ENCODE measurements at places on chromosomes 16 and 17.
A peak's percentile ranks its signal among the peaks of the same experiment; 100 is the strongest.

- DNase-seq: no peak
These were observed 87.8 kb downstream of the MARCHF10 start for GRCh38 chr17:62720126-62720850.

- DNase-seq: no peak
These were observed 26.4 kb downstream of the DUS2 start for GRCh38 chr16:68049449-68049848.

DNA sequence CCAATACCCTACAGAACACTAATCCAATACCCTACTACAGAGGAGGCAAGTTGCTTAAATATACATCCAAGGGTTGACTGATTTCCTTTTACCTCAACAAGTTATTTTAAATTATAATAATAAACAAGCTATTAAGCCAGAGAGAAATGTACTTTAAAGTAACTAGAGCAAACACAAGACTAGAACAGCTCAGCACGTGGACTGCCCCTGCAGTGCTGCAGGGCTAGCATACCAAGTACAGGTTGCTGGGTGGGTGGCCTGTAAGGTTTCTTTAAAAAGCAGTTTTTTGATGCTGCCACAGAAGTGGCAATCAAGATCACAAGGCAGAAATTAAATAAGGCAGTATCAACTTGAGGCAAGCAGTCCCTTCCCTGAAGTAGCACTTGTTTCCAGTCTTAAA, 63.5 kb downstream of the PARN start:
- no peak for DNase-seq

- DNase-seq: no peak
These were observed 150.8 kb downstream of the SNX11 start for GRCh38 chr17:48258331-48258730.

- no peak for DNase-seq
These were observed 221.3 kb downstream of the C16orf78 start for GRCh38 chr16:49594685-49595498.

- no peak for DNase-seq
These were observed 89.2 kb downstream of the ABR start for GRCh38 chr17:1090465-1091189.

- no peak for DNase-seq
These were observed 7.1 kb downstream of the BCAR1 start for GRCh38 chr16:75244225-75244809.

DNA sequence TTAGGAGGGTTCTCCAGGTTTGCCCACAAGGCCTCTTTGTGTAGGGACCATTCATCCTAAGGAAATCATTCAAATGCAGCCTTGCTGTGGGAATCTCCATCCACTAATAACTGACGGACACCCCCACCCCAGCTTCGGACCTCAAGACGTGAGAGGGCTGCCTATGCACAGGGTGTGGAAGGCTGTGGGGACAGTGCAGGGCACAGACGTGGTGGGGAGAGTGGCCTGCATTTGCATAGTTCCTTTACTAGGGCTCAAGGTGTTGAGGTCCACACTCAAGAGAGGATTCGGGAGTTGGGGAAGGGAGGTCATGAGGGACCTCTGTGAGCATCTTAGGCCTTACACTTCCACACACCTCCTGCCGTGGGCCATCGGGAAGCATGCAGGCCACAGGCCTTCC, 9.8 kb downstream of the DUSP3 start:
- DNase-seq: no peak

GRCh38 chr16:55513616-55514015, 4.7 kb downstream of the LPCAT2 start:
- no peak for DNase-seq

DNA sequence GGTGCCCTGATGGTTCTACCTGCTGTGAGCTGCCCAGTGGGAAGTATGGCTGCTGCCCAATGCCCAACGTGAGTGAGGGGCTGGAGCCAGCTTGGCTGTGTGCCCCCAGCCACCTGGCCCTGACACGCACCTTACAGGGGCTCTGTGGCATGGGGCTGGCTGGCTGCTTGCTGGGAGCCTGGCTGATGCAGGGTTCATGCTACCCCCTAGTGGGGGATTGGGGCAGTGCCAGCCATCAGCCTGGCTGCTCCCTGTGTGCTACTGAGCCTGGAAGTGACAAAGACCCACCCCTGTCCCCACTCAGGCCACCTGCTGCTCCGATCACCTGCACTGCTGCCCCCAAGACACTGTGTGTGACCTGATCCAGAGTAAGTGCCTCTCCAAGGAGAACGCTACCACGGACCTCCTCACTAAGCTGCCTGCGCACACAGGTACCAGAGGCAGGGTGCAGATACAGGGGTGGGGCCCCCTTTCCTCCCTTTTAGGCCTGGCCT, 5.7 kb downstream of the GRN start:
- DNase-seq: peak; percentile 80

- no peak for DNase-seq
These were observed 12.9 kb downstream of the MILR1 start for GRCh38 chr17:64461788-64462187.

- no peak for DNase-seq
These were observed 22.8 kb upstream of the ITPRIPL2 start for GRCh38 chr16:19090916-19091315.

- no peak for DNase-seq
These were observed 480.0 kb downstream of the PMP22 start for GRCh38 chr17:14784997-14785696.

DNA sequence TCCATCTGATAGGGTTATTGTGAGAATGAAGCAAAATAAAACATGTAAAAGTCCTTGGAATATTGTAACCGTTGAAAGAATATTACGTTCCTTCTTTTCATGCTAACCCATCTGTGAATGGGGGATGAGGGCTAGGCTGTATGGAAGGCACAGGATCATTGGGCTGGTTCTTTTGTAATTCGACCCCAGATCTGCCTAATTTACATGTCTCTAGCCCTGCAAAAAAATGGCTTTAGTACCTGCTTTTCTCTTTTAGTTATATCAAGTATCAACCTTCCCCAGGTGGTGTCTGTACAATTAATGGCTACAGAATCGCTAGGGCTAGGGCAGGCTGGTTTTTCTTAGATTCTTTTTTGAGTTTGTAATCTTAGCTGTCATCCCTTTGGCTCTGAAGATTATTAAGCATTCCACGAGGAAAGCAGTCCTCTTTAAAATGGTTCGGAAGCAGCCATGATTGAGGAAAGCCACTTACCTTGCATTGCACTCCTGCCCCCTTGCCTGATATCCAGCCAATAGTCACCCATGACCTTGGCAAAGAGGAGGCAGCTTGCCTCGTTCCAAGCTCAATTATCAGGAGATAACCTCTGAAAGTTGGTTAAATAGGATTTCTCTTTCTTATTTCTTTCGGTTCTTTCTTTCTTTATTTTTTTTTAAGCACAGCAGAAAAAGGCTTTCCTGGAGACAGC, 153.9 kb upstream of the ZKSCAN2 start:
- DNase-seq: no peak

DNA sequence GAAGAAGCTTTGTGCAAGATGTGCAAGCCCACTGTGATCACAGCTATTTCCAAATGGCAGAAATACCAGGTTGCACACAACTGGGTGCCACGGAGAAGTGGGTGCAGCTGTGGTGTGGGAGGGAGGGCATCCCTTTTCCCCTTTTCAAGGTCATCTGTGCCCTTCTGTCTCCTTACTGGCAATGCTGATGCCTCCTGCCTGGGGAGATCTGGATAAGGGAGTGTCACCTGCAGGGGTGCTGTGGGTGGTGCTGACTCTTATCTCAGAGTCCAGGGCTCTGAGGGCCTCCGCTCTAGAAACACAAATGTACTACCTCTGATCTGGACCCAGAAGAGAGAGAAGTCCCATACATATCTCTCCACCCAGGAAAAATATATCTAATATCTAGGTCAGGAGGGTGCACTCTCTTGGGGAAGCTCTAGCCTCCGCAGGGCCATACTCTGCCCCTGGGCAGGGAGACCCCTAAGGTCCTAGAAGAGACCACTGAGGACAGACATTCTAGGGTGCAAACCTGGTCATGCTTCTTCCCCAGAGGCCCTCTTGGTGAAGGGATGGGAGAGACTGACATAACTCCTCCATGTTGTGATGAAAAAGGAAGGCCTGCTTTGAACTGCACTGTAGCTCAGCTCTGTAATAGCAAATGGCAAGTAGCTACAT, 18.5 kb downstream of the NPRL3 start:
- no peak for DNase-seq

DNA sequence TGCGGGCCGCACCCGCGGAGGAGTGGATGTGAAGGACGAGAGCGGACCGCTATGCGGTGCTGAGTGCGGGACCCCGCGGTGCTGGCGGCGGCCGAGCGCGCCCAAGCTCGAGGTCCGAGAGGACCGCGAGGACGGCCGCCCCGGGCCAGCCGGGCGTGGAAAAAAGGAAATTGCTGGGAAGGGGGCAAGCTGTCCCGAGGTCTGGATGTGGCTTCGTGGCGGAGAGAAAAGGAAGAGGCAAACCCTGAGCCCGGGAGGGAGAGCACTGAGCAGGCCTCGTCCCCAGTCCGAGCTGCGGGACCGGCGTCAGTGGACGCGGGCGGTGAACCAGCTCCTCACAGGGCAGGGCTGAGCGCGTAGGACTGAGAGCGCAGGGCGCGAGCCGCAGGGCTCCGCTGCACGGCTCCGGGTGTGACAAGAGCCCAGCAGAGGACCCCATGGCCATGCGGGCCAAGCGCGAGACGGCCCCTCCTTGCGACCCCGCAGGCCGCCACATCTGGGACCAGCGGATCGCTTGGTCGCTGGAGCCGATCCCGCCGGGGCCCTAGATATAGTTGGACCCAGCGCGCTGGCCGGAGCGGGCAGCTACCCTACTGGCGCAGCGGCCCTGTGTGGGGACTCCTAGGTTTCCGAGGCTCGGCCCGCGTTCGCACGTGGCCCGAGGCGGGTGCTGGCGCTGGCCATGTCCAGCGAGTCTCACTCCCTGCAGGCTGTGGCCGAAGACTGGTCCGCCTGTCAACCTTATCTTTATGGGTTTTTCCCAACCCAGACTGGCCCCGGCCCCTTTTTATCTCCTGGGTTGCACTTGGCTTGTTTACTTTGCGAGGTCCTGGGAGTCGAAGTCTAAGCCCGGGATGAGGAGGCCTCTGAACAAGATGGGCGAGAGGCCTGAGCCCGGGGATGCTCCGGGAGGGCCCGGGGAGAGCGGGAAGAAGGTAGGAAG, 2.4 kb downstream of the TBX4 start:
- DNase-seq: no peak

GRCh38 chr17:47744168-47745036, 11.4 kb downstream of the TBX21 start:
- no peak for DNase-seq

GRCh38 chr17:54680410-54680809, 220.2 kb upstream of the TOM1L1 start:
- DNase-seq: no peak

DNA sequence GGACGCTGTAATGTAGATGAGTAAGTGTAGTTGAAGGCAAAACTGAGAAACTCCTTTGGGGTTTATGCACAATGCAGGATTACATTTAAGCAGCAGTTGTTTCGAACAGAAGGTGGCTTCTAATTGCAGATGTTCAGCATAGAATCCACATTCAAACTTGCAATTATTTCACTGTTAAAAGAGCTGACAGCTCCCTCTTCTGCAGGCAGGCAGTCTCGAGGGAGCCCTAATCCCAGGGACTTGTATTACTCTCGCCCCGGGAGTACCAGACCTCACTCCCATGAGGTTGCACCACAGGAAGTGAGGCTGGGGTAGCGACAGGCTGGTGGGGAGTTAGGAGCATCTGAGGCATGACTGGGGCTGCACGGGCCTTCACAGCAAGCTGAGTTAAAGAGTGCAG, 484.3 kb upstream of the EEF2KMT start:
- DNase-seq: no peak

GRCh38 chr16:29977063-29977825, 3.6 kb downstream of the TAOK2 start:
- DNase-seq: no peak

DNA sequence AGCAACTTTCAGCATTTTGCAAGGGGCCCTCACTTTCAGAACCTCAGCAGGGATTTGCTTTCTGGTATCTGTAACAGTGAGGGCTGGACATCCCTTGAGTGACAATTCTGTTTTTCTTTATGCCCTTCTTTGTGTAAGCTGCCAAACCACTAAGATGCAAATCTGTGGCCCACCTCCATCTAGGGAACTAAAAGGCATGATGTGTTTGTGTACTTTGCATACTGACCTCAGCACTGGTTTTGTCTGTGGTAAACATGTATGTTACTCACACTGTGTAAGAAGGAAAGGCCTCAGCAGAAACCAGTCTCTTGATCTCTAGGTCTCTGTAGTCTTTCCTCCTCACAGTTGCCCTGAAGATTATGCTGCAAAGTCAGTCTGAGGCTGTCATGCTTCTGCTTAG, 396.6 kb upstream of the DYNLRB2 start:
- no peak for DNase-seq

- no peak for DNase-seq
These were observed 30.1 kb downstream of the CCL4 start for GRCh38 chr17:36133602-36134236.

GRCh38 chr17:12537436-12537835, 128.3 kb upstream of the MYOCD start:
- no peak for DNase-seq

GRCh38 chr17:56937687-56938086, 23.2 kb downstream of the COIL start:
- DNase-seq: no peak

DNA sequence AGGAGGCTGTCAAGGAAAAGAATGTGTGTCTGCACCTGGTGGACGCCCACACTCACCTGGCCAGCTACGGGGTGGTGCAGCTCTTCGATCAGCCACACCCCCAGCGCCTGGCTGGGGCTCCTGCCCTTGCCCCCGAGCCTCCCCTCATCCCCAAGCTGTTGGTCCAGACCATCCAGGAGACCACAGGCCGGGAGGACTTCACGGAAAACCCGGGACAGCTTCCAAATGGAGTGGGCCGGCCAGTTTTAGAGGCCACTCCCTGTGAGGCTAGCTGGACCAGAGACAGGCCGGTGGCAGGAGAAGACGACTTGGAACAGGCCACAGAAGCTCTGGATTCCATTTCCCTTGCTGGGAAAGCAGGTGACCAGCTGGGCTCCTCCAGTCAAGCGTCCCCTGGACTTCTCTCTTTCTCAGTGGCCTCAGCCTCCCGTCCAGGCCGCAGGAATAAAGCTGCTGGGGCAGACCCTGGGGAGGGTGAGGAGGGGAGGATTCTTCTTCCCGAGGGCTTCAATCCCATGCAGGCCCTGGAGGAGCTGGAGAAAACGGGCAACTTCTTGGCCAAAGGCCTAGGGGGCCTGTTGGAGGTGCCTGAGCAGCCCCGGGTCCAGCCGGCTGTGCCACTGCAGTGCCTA, 2.2 kb downstream of the WDR81 start:
- DNase-seq: no peak

GRCh38 chr16:88769617-88770460, 15.2 kb downstream of the PIEZO1 start:
- DNase-seq: no peak

- DNase-seq: no peak
These were observed 98.6 kb downstream of the USP22 start for GRCh38 chr17:20944014-20944865.

DNA sequence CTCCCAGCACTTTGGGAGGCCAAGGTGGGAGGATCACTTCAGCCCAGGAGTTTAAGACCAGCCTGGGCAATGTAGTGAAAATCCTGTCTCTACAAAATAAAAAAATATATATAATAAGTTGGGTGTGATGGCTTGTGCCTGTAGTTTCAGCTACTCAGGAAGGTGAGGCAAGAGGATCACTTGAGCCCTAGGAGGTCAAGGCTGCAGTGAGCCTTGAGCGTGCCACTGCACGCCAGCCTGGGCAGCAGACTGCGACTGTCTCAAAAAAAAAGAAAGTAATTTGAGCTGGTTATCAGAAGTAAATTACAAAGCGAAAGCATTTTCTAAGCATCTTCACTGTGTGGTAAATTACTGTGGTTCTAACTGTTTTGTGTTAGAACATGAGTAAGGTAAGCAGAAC, 66.2 kb downstream of the NQO1 start:
- DNase-seq: no peak
